Activated CD4-positive, alpha-beta memory T cell treated with anti-CD3 and anti-CD28 coated beads, Interleukin-2, amount 10 ng/mL, durations not matched to agents 7 days and 5 days (primary cell): ENCODE measurements at places on chromosomes 7 and 10. TPM values are rescaled to one million over a fixed set of nuclear protein-coding genes. Genes with fewer than 3 reads are reported as not detected.

The TMEM213 gene
- 1.1 TPM for total RNA-seq

The CALHM1 gene
- 0.73 TPM for total RNA-seq

The BTBD16 gene
- total RNA-seq = not detected

The IDI2 gene
- total RNA-seq = not detected

The ASB10 gene
- not detected for total RNA-seq

The MCM10 gene
- 42.9 TPM for total RNA-seq

The DNAJC30 gene
- 5.9 TPM for total RNA-seq

The HYAL4 gene
- not detected for total RNA-seq

The HOXA7 gene
- total RNA-seq = not detected

The IL6 gene
- 0.40 TPM for total RNA-seq

The TRPV5 gene
- total RNA-seq = not detected

The TET1 gene
- 1.5 TPM for total RNA-seq

The CTTNBP2 gene
- total RNA-seq = not detected

The CALML5 gene
- not detected for total RNA-seq

The PYROXD2 gene
- 13.5 TPM for total RNA-seq

The CARD11 gene
- 163 TPM for total RNA-seq

The CALML3 gene
- not detected for total RNA-seq

The C10orf62 gene
- total RNA-seq = not detected

The PNLIP gene
- not detected for total RNA-seq

The SORCS1 gene
- total RNA-seq = not detected

The PNLIPRP2 gene
- total RNA-seq = not detected

The SPDYE3 gene
- not detected for total RNA-seq
